ENCODE measurements at places on chromosomes 7 and 10.

GRCh38 chr10:62582804-62583208 lies 208.6 kb downstream of the ZNF365 start:
- DNase-seq, result no peak

GRCh38 chr7:49091519-49091918 lies 167.2 kb downstream of the CDC14C start:
- DNase-seq, result no peak

DNA sequence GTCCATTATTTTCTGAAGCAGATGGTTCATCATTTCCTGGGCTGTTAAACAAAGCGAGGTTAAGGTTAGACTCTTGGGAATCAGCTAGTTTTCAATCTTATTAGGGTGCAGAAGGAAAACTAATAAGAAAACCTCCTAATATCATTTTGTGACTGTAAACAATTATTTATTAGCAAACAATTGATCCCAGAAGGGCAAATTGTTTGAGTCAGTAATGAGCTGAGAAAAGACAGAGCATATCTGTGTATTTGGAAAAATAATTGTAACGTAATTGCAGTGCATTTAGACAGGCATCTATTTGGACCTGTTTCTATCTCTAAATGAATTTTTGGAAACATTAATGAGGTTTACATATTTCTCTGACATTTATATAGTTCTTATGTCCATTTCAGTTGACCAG lies 10.1 kb downstream of the BUB3 start:
- no peak for DNase-seq

DNA sequence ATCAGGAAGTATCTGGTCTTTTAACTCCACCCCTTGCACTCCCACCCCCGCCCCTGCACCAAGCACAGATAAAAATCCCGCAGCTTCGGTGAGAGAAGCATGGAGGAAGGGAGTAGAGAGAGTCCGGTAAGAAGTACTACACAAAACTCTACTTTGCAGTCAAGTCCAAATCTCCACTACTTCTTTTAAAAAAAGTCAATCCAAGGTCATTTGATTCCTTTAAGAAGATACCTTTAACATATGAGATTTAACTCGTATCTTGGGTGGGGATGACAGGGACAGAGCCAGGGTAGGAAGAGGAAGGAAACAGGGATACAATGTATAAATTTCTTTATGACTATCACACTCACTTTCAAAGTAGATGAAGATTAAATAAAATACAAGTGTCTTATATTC lies 132.1 kb downstream of the NRBF2 start:
- peak; percentile 18 for DNase-seq

- DNase-seq, result no peak
These were observed 4.4 kb downstream of the TDRD1 start for GRCh38 chr10:114183563-114183962.

GRCh38 chr10:124616836-124617130 lies 127.4 kb downstream of the FAM53B start:
- no peak for DNase-seq

DNA sequence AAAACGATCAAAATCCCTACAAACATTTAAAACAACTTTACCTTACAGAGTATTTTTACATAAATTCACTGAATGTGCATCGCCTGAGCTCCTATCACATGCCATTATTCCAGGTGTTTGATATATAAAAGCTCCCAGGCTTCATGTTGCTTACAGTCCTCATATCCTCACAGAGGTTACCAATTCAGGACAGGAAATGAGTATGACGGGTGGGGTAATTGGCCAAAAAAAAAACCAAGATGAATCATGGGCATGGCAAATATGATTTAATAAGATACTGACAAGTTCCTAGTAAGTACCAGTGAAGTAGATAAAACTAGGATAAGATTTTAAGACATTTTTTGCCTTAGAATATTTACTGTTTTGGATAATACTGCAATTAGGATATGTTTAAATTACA lies 135.8 kb downstream of the KMT2E start:
- no peak for DNase-seq

DNA sequence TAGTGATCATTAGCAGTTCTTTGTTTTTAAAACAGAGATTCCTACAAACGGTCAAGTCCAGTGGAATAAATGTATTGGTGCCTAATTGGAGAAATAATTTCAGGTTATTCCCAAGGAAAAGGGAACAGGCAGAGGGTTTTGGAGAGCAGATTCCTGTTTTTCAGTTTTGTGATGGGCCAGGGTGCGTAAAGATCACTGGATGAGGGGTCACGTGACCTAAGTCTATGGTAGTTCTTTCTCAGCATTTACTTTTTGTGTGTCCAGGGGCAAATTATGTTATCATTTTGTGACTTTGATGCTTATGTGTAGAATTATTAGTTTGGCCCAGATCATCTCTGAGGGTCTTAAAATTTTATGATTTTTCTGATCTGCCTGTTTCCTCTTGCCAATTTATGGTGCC lies 15.2 kb downstream of the CHN2 start:
- DNase-seq, result no peak

- DNase-seq, result no peak
These were observed 4.2 kb downstream of the INHBA start for GRCh38 chr7:41698726-41699125.

- DNase-seq, result no peak
These were observed 4.7 kb downstream of the MICALL2 start for GRCh38 chr7:1454542-1454941.

GRCh38 chr7:152176797-152177196 lies 151.3 kb downstream of the GALNT11 start:
- DNase-seq, result no peak

GRCh38 chr10:102763037-102763607 lies 19.4 kb downstream of the WBP1L start:
- no peak for DNase-seq

DNA sequence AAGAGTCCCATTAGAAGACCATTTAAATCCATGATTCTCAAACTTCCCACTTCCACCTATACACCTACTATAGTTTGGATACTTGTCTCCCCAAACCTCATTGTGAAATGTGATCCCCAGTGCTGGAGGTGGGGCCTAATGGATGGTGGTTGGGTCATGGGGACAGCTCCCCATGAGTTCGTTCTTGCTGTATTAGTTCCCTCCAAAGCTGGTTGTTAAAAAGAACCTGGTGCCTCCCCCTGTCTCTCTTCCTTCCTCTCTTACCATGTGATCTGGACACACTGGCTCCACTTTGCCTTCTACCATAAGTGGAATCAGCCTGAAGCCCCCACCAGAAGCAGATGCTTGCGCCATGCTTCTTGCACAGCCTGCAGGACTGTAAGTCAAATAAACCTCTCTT lies 53.9 kb downstream of the WIPF3 start:
- no peak for DNase-seq

DNA sequence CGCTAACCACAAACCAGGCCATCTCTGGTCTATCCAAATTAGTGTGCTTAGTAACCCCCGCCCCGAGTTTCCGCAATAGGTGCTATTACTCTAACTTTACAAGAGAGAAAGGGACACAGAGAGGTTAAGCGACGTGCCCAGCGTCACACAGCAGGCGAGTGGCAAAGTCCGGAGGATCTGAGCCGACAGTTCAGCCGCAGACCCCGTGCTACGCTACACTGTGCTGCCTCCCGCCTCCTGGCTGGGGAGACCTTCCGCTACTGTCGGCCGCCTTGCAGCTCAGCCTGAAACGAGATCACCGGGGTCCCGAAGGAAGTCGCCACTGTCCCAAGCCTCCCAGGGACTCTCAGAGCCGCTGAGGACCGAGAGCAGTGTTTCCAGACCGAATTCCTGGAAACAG lies 799 bp downstream of the INTS1 start:
- DNase-seq, result no peak

GRCh38 chr10:78405231-78405630 lies 371.6 kb downstream of the RPS24 start:
- DNase-seq, result no peak

DNA sequence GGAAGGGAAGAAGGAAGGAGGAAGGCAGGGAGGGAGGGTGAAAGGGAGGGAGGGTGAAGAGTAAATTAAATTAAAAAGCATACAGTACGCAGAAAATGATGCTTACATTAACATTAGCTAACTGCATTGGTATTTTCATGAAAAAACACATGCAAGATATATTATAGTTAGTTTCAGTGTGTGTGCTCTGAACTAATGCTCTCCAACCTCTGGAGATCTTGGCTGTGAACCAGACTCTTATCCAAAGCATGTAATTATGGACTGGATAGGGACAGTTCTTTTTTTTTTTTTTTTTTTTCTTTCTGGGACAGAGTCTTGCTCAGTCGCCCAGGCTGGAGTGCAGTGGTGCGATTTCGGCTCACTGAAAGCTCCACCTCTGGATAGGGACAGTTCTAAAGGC lies 357.0 kb downstream of the FRMD4A start:
- no peak for DNase-seq

- no peak for DNase-seq
These were observed 689 bp upstream of the SMARCD3 start for GRCh38 chr7:151249034-151249731.
